ENCODE measurements at places on chromosomes 16 and 17. TPM values are rescaled to one million over a fixed set of nuclear protein-coding genes. Genes with fewer than 3 reads are reported as not detected.

DNA sequence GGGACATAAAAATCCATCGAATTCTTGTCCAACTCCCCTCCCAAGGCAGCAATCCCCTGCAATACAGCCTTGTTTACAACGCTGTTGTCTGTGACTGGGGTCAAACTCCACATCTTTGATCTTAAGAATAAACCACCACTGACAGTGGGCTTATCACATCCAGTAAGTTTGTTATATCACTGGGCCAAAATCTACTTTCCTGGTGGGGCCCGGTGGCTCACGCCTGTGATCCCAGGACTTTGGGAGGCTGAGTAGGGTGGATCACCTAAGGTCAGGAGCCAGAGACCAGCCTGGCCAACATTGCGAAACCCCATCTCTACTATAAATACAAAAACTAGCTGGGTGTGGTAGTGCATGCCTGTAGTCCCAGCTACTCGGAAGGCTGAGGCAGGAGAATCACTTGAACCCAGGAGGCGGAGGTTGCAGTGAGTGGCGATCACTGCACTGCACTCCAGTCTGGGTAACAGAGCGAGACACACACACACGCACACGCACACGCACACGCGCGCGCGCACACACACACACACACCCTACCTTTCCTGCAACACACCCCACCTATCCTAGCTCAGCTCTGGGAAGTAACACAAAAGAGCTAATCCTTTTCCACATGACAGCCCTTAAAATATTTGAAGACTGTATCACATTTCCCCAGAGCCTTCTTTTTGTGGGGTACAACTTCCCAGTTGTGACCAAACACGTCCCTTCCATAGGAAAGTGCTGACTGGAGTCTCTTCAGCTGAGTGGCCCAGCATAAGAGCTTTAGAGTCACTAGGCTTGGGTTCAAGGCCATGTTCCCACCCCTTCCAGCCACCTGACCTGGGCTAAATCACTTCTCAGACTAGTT is 20.9 kb upstream of the ABCC1 start:
- H3K4me1 ChIP-seq = no peaks in the 10 kb centered on the region
- H3K27ac ChIP-seq = no peak overlapping the region
- no peaks in the 10 kb centered on the region for H3K36me3 ChIP-seq
- H3K4me3 ChIP-seq = no peak overlapping the region
- no peaks in the 10 kb centered on the region for H3K27me3 ChIP-seq

DNA sequence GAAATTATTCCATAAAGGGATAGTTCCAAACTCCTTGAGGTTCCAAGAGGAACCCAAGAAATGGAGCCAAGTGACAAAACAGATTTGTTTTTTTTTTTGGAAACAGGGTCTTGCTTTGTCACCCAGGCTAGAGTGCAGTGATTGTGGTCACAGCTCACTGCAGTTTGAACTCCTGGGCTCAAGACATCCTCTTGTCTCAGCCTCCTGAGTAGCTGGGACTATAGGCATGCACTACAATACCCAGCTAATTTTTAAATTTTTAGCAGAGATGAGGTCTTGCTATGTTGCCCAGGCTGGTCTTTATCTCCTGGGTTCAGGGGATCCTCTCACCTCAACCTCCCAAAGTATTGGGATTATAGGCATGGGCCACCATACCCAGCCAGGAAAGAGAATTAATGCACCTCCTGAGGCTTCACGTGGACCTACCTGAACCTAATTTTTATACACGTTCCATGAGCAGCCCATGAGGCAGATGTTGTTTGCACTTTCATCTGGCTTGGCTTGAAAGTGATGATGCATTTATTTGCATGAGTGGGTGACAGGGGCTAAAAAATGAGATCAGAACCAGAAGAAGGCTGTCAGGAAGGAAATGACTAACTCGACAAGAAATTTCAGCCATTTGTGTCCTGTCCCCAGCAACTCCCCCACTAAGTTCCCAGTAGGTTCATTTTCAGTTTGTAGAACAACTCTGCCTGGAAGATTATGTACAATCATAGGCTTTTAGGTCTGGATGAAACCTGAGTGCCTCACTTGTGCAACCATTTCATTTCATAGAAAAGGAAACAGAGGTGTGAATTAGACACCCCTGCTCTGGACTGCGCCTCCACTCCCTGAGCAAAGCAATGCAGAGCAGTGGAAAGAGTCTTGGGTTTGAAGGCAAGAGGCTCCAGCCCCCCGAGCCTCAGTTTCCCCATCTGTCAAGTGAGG is 10.3 kb upstream of the IRF8 start:
- no peak overlapping the region for H3K27ac ChIP-seq
- H3K36me3 ChIP-seq = no peaks in the 10 kb centered on the region
- H3K4me3 ChIP-seq = no peak overlapping the region
- H3K27me3 ChIP-seq = no peaks in the 10 kb centered on the region
- H3K4me1 ChIP-seq = peaks cover 4% of the 10 kb centered on the region

- H3K4me1 ChIP-seq = no peaks in the 10 kb centered on the region
- H3K27me3 ChIP-seq = no peaks in the 10 kb centered on the region
- no peak overlapping the region for H3K27ac ChIP-seq
- H3K4me3 ChIP-seq = no peak overlapping the region
These were observed 9.3 kb downstream of the JPT1 start for GRCh38 chr17:75144816-75145512.

DNA sequence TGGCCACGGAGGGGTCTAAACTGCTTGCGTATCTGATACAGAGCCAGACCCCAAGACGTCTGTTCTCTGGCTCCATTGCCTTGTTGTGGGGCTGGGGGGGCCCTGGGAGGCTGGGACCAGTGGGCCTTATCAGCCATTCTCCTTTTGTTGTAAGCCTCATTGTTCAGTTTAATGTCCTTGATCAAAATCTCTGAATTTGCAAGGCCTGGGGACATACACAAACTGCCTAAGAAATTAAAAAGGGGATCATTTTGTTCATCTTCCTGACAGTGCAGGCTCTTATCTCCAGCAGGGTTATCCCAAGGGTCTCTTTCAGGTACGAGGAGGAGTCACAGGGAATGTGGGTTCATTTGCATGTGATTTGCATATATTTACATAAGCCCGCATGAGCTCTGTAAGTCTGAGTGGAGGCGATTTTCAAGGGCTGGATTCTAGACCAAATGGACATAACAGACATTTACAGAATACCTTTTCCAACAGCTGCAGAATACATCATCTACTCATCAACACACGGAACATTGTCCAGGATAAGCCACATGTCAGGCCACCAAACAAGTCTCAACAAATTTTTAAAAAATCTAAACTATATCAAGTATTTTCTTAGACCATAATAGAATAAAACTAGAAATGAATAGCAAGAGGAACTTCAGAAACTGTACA is 269.8 kb downstream of the RBFOX1 start:
- peaks cover 1% of the 10 kb centered on the region for H3K4me1 ChIP-seq
- H3K27me3 ChIP-seq = no peaks in the 10 kb centered on the region
- no peak overlapping the region for H3K27ac ChIP-seq
- no peak for DNase-seq
- no peaks in the 10 kb centered on the region for H3K36me3 ChIP-seq

The TLCD1 gene
- polyA plus RNA-seq = 42.0 TPM

The FBXL16 gene
- polyA plus RNA-seq = 0.93 TPM

The VWA3A gene
- polyA plus RNA-seq = 2.4 TPM

Measured in lung (tissue), 17 donors.